Activated T-cell treated with anti-CD3 and anti-CD28 coated beads, Interleukin-2, amount 50 U/mL, for 1 hour (primary cell): ENCODE measurements at places on chromosomes 11 and 22.

DNA sequence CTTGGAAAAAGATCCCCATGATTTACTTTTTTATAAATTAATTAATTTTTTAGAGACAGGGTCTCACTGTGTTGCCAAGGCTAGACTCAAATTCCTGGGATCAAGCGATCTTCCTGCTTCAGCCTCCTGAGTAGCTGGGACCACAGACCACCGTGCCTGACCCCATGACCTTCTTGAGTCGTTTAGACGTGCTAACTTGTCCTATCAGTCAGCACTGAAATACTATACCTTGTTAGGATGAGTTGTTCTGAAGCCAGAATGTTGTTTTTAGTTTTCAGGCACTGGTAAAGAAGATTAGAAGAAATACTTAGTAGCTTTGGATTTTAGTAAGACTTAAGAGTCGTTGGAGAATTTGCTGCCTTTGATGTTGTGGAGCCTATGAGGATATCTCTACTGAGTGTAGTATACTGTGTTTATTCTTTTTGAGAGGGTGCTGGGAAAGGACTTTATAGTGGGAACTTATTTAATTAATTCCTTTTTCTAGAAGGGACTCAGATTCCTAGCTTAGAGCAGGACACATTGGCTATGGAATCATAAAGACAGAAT lies 8.6 kb downstream of the HTATIP2 start:
- DNase-seq = no peak

DNA sequence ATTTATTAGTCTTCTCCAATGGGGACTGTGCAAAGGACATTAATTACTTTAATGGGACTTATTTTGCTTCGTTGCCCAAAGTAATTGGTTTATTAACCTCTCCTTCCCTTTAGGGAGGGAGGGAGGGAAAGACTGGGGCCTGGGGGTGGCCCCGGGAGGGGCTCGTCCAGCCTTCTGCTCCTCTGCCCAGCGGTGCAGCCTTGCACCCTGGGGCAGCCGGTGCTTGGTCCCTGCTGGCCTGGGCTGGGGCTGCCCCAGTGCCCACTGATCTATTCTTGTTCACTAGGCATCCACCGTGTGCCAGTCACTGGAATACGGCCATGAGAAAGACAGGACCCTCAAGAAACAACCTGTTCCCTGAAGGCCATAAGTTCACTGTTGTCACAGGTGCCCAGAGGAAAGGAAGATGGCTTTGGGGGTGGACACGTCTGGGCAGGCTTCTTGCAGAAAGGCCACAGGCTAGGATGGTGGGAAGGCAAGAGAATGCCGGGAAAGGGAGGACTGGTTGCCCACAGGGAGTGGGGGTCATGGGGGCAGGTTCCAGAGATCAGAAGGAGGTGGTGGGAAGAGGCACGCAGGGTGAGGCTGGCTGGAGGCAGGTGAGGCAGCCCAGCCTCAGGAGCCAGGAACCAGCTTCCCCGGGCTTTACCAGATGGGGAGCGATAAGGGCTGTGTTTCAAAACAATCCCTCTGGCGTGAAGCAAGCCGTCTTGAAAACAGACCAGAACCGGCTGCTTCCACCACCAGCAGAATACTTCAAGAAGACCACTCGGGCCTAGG lies 47.6 kb upstream of the KCNQ1OT1 start:
- no peak for DNase-seq

- no peak for DNase-seq
Measured at GRCh38 chr11:28631148-28631547, 523.0 kb downstream of the METTL15 start.

GRCh38 chr11:77075425-77075905 lies 8.7 kb downstream of the CAPN5 start:
- no peak for DNase-seq

GRCh38 chr22:44532552-44532951 lies 34.5 kb upstream of the RTL6 start:
- no peak for DNase-seq

DNA sequence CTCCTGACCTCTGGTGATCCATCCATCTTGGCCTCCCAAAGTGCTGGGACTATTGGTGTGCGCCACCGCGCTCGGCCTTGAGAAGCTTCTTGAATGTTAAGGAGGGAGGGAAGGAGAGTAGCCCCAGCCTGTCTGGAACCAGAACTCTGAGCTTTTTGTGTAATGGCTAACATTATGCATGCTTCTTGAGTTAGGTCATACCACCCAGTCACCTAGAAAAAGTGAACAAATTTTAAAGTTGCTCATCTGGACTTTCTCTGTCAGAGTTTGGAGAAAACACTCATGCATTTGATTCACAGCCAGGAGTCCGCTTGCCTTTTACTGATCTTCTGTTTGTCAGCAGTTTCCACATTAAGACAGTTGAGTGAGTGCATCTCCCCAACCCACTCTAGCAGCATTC lies 82.1 kb downstream of the PPP6R3 start:
- DNase-seq = no peak

GRCh38 chr11:110982214-110982613 lies 263.3 kb upstream of the POU2AF2 start:
- no peak for DNase-seq

DNA sequence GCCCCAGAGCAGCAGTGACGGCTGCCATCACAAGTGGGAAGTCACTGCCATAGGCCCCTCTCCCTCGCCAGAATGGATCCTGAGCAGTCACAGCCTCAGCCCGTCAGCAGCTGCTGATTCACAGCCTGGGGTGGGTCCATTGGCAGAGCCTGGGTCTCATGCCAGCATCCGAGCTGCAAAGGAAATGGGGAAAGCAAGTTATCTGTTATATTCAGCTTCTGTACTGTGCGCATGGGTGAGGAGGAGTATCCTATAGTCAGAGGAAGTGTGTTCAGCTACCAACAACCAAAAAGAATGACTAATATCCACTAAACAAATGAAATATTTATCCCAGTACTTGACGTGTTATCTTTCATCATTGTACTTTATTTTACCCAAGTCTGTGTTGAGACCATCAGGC lies 119.7 kb downstream of the RCN1 start:
- DNase-seq = no peak
